ENCODE measurements at places on chromosomes 2 and 18. TPM values are rescaled to one million over a fixed set of nuclear protein-coding genes. Genes with fewer than 3 reads are reported as not detected.

The FAM237A gene
- total RNA-seq = not detected

The NETO1 gene
- 0.39 TPM for total RNA-seq

- no peaks in the 10 kb centered on the region for H3K27me3 ChIP-seq
- peaks cover 3% of the 10 kb centered on the region for H3K4me1 ChIP-seq
- no peaks in the 10 kb centered on the region for H3K36me3 ChIP-seq
- no peak for DNase-seq
- H3K27ac ChIP-seq = no peak overlapping the region
Measured at GRCh38 chr2:168831662-168832061, 29.2 kb downstream of the NOSTRIN start.

The DSC3 gene
- not detected for total RNA-seq

- no peaks in the 10 kb centered on the region for H3K27me3 ChIP-seq
- H3K36me3 ChIP-seq = no peaks in the 10 kb centered on the region
- H3K27ac ChIP-seq = no peak overlapping the region
- DNase-seq = no peak
- H3K4me3 ChIP-seq = no peak overlapping the region
- H3K4me1 ChIP-seq = no peaks in the 10 kb centered on the region
Measured at GRCh38 chr2:65662654-65663432, 230.4 kb upstream of the SPRED2 start.

GRCh38 chr2:8258406-8258805 lies 423.4 kb upstream of the ID2 start:
- no peak overlapping the region for H3K4me3 ChIP-seq
- H3K27ac ChIP-seq = no peak overlapping the region
- H3K4me1 ChIP-seq = no peaks in the 10 kb centered on the region
- no peak for DNase-seq
- no peaks in the 10 kb centered on the region for H3K27me3 ChIP-seq

- no peak for DNase-seq
- no peaks in the 10 kb centered on the region for H3K36me3 ChIP-seq
- peaks cover 9% of the 10 kb centered on the region for H3K4me1 ChIP-seq
- H3K27ac ChIP-seq = no peak overlapping the region
- H3K27me3 ChIP-seq = no peaks in the 10 kb centered on the region
Measured at GRCh38 chr2:46747297-46747818, 168.2 kb downstream of the MCFD2 start.

DNA sequence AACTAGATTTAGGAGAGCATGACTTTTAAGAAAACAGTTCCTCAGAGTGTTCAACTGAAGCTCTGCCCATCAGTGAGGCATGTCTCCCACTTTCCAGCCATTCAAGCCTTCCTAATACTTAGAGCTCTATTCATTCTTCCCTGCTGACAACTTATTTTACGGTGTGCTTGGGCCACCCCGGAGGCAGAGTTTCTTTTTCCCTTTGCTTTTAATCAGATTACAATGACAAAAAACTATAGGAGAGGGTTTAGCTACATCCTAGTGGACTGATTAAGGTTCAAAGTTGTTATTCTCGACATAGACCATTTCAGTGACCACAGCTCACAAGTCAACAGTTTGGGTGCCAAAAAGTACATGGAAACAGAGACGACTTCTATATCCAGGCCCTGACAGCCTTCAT lies 167.8 kb upstream of the TRIB2 start:
- H3K36me3 ChIP-seq = no peaks in the 10 kb centered on the region
- H3K4me3 ChIP-seq = no peak overlapping the region
- no peaks in the 10 kb centered on the region for H3K4me1 ChIP-seq
- H3K27me3 ChIP-seq = no peaks in the 10 kb centered on the region
- DNase-seq = no peak

The CARF gene
- 30.9 TPM for total RNA-seq

GRCh38 chr2:227052879-227053278 lies 111.1 kb downstream of the COL4A4 start:
- no peak for DNase-seq
- peaks cover 35% of the 10 kb centered on the region for H3K36me3 ChIP-seq
- no peaks in the 10 kb centered on the region for H3K4me1 ChIP-seq
- H3K27ac ChIP-seq = no peak overlapping the region
- no peaks in the 10 kb centered on the region for H3K27me3 ChIP-seq

The BOK gene
- 24.9 TPM for total RNA-seq

DNA sequence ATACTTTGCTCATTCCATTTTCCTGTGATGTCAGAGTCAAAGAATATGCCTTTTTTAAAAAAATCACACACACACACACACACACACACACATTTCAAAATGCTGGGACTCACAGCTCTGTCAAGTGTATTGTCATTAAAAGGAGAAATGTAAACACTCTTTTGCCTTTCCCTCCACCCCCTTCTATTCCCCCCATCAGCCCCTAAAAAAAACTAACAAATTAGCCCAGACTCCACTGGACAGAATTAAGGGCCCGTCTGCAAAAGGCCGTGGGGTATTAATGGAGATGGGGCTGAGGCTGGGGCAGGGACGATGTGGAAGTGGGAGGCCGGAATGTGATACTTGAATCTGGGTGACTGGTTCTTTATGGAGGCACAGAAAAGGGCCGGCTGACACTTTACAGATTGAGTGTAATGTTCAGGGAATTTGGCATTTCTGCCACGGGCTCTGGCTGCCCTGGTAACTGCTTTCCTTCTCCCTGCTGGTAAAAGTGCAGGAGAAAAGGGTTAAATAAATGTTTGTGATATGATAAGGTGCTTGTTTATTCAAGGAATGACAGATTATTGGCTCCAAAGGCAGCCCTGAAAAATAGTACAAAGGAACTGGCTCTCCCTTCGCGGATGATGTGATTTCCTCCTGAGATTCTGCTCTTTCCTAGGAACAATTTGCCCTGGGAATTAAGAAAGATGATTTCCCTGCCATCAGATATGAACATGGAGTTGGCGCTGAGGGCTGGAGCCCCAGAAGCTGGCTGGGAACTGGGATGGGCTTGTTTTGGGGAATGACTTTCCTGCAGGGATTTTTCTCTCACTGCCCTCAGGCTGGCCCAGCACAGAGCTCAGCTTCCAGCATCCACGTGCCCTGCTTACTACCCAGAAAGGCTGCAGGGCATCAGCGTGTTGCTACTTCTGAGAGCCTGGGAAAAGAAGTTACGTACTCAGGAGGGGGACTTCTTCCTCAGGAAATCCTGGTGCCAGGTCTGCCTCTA lies 52.8 kb upstream of the CTAGE1 start:
- H3K27me3 ChIP-seq = no peaks in the 10 kb centered on the region
- peak; percentile 59 for DNase-seq
- H3K4me1 ChIP-seq = peaks cover 74% of the 10 kb centered on the region
- H3K4me3 ChIP-seq = no peak overlapping the region
- H3K36me3 ChIP-seq = no peaks in the 10 kb centered on the region

DNA sequence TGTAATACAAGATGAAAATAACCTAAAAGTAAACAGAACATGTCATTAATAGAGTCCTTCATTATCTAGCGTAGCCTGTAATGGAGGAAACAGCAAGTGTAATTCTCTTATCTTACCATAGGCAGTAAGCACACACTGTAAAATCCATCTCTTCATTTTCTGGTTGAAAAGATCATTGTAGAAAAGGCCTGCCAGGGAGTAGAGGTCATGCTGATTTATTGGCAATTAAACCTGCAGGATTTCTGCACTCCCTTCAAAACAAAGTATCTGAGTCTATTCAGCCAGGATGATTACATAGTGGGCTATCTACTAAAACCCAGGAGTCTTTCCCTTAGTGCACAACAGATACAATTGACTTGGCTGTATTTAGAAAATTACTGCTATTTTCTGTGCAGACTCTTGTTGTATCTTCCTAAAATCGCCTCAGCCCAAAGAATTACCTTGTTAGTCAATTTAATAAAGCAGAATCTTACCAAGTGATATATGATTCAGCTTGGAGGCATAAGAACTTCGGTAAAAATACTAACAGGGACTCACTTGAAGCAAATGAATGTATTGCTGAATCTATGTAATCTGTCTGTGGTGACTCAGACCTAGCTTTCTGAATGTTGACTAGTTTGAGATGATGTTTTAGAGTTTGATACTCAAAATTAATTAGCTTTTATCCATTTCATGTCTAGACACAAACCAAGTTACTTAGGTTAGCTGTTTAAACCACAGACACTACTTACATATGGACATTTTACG lies 250.4 kb upstream of the STON1 start:
- no peaks in the 10 kb centered on the region for H3K4me1 ChIP-seq
- no peak for DNase-seq
- H3K4me3 ChIP-seq = no peak overlapping the region
- no peaks in the 10 kb centered on the region for H3K36me3 ChIP-seq

The RAB6C gene
- total RNA-seq = 0.11 TPM

The LOXHD1 gene
- 0.11 TPM for total RNA-seq

The VWA3B gene
- total RNA-seq = not detected

The NABP1 gene
- 6.6 TPM for total RNA-seq

The PLEK gene
- total RNA-seq = 12.0 TPM

DNA sequence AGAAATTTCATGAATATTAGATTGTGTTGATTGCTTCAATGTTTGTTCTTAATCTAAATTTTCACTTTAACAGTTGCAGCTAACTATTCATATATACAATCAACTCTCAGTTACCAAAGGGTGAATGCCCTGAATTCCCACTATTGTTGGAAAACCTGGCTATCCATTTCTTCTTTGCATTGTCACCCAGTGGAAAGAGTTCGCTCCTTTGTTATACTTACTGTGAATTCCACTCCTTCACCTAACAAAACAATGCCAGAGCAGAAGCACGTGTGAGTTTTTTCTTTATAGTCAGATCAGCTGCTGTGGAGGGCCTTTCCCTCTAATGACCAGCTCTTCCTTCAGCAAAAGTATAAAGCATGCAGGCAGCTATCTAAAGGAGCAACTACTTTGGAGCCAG lies 409.2 kb upstream of the NRP2 start:
- DNase-seq = no peak
- H3K4me3 ChIP-seq = no peak overlapping the region
- H3K27ac ChIP-seq = no peak overlapping the region

The CNGA3 gene
- total RNA-seq = 0.54 TPM

The DSG4 gene
- total RNA-seq = not detected

DNA sequence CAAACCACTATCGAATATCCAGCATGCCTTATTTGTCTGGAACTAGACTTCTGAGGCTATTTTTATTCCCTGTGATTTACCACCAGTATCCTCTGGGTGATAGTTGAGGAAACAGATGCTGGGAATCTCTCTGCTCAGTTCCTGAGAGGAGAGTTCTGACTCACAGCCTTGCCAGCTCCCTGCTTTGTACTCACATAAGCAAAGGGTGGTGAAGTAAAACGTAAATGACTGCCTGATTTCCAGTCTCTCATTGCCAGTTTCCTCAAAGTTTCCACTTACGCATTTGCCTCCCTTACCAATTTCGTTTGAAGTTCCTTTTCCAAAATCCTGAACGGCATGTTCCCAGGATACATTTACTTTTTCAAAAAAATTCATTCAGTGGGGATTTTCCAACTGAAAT lies 69.2 kb upstream of the HNRNPA3 start:
- H3K4me1 ChIP-seq = no peaks in the 10 kb centered on the region
- no peaks in the 10 kb centered on the region for H3K36me3 ChIP-seq
- H3K27ac ChIP-seq = no peak overlapping the region

DNA sequence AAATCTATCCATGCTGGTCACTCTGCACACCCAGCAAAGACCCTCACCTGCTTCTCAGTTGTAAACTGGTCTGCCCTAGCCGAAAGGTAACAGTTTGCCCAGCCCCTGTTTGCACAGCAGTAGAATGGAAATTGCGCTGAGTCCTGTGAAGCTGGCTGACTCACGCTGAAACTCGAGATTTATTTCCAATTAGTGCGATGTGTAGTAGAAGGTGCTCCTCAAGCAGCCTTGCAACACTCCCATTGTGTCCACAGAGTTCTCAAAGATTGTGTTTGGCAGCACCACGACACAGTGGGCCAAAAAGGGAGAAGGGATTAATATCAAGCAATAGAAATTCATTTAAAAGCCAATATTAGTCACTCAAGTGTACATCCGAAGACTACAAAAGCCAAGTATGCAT lies 21.7 kb upstream of the APCDD1 start:
- DNase-seq = no peak
- H3K4me1 ChIP-seq = peaks cover 6% of the 10 kb centered on the region
- H3K36me3 ChIP-seq = no peaks in the 10 kb centered on the region
- H3K27me3 ChIP-seq = no peaks in the 10 kb centered on the region
- H3K27ac ChIP-seq = no peak overlapping the region

DNA sequence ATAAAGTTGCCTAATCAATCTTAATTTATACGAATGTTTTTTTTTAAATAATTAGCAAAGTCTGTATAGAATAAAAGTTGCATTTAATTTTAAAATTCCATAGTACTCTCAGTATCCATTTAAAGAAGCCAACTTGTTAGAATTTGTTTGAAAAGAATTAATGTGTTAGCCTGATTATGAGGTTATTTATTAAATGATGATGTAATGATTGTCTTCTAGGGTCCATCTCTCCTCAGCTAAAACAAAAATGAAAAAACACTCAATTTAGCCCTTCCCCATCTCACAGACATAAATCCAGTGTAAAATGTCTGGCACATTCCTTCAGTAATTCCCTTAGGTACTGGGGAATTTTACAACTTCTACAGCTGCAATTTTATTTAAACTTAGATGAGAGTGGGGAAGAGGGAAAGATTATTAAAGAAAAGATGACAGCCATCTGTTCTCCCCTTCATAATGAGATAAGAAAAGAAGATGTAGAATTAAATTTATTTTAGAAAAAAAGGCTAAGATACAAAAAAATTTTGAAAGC lies 68.6 kb downstream of the BARD1 start:
- no peaks in the 10 kb centered on the region for H3K27me3 ChIP-seq
- H3K4me1 ChIP-seq = no peaks in the 10 kb centered on the region
- no peak overlapping the region for H3K27ac ChIP-seq
- DNase-seq = no peak
- no peaks in the 10 kb centered on the region for H3K36me3 ChIP-seq

The TAF1B gene
- 19.4 TPM for total RNA-seq

- no peaks in the 10 kb centered on the region for H3K27me3 ChIP-seq
- H3K4me1 ChIP-seq = peaks cover 5% of the 10 kb centered on the region
- no peaks in the 10 kb centered on the region for H3K36me3 ChIP-seq
- H3K4me3 ChIP-seq = no peak overlapping the region
- H3K27ac ChIP-seq = no peak overlapping the region
Measured at GRCh38 chr2:236955521-236956030, 130.1 kb upstream of the COPS8 start.

DNA sequence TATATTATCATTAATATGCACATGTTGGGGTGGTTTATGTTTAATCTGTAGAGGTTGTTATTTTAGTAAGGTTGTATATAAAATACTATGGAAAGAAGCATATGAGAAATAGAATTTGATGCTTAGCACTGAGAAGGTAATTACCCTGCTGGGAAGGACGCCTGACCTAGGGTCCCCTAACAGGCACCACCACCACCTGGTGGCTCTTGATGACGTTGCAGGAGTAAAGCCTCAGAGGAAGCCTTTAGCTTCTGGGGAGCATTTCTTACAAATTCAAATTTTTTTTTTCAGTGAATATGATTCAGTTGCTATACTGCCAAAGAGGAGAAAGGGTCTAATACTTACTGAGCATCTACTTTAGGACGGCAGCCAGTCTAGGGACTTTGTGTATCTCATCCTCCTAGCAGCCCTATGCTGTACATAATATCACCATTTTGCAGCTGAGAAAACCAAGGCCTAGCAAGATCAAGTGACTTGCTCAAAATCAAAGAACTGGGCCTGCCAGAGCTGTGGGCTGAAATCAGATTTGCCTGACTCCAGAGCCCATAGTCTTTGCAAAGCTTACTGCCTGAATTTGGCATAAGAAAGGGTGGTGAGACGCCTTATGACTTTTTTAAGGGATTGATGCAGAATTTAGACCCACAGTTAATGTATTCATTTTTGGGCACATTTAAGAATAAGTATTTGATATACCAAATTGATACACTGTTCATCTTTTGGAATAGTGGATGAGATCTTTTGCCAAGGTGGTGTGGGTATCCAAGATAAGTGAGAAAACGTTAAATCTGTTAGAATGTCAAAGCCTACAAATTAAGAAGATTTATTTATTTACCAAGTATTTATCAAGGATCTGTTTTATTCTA lies 78.8 kb upstream of the GAREM1 start:
- H3K4me3 ChIP-seq = no peak overlapping the region
- DNase-seq = peak; percentile 60
- H3K36me3 ChIP-seq = no peaks in the 10 kb centered on the region
- H3K4me1 ChIP-seq = no peaks in the 10 kb centered on the region
- no peaks in the 10 kb centered on the region for H3K27me3 ChIP-seq
- no peak overlapping the region for H3K27ac ChIP-seq
